CD8-positive, alpha-beta memory T cell (primary cell): ENCODE measurements at places on chromosomes 2 and 18. TPM values are rescaled to one million over a fixed set of nuclear protein-coding genes. Genes with fewer than 3 reads are reported as not detected.

The NDUFV2 gene
- total RNA-seq = 331 TPM

The SLC5A7 gene
- total RNA-seq = not detected

The EDAR gene
- 0.16 TPM for total RNA-seq

DNA sequence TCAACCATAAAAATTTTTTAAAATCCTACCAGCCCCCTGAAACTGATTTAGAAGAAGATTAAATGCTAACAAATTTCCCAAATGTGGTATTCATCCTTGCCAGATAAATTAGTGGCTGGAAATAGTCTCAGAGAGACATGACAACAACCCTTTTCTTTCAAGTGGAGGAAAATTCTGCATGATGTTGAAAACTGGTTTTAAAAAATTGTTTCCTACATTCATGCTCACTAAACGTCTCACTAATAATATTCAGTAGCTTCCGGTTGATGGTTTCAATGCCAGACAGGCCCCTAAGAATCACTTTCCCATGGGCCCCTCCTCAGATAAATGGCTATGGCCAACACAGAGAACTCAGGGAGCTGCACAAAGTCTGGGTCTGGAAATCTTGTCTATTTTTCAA, 43.2 kb downstream of the NCKAP5 start:
- H3K4me3 ChIP-seq = no peak overlapping the region
- no peak overlapping the region for H3K27ac ChIP-seq
- DNase-seq = no peak

GRCh38 chr2:240921995-240922244, 15.8 kb downstream of the CROCC2 start:
- no peak overlapping the region for H3K27ac ChIP-seq
- H3K4me3 ChIP-seq = no peak overlapping the region
- H3K36me3 ChIP-seq = no peaks in the 10 kb centered on the region
- H3K4me1 ChIP-seq = no peaks in the 10 kb centered on the region

DNA sequence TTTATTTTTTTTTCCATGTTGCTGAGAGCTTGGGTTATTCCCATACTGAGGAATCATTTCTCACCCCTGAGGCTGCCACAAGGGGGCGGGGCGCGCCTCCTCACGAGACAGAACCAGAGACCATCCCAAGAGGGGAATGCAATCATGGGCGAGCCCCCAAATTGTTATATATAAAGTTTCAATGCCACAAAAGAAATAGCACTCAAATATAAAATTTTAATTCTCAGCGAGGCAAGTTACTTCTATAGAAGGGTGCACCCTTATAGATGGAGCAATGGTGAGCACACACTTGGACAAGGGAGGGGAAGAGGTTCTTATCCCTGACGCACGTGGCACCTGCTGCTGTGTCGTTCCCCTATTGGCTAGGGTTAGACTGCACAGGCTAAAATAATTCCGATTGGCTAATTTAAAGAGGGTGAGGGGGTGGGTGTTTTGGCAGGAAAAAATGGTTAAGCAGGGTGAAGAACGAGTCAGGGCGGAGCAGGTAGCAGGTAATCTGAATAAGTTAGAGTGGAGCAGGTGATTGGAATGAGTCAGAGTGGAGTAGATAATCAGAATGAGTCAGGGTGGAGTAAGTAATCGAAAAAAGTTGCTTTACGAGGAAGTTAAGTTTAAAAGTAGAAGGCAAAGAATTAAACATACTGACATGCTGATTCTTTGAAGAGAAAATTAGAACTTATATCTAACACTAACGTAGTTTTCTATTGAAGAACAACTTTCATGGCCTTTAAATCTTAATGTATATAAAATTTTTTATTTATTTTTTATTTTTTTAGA, 177.5 kb downstream of the MTCL1 start:
- no peaks in the 10 kb centered on the region for H3K27me3 ChIP-seq
- no peak overlapping the region for H3K27ac ChIP-seq
- H3K36me3 ChIP-seq = no peaks in the 10 kb centered on the region

DNA sequence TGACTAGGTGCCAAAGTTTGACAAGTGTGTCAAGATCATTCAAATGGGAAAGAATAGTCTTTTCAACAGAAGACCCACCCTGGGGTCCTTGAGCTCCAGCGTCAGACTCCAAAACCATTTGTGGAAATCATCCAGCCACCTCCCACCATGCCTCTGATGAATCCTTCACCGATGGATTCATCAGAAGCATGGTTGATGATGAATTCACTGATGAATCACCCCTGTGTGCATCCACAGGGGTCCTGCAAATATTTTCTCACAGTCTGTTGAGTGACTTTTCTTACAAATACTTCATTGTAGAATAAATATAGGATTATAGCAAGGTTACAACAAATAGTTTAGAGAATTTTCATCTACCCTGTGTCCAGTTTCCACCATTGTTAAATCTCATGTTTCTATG, 4.3 kb downstream of the UGT1A9 start:
- H3K27ac ChIP-seq = no peak overlapping the region
- no peaks in the 10 kb centered on the region for H3K4me1 ChIP-seq
- no peaks in the 10 kb centered on the region for H3K36me3 ChIP-seq
- peaks cover 4% of the 10 kb centered on the region for H3K27me3 ChIP-seq
- H3K4me3 ChIP-seq = no peak overlapping the region

DNA sequence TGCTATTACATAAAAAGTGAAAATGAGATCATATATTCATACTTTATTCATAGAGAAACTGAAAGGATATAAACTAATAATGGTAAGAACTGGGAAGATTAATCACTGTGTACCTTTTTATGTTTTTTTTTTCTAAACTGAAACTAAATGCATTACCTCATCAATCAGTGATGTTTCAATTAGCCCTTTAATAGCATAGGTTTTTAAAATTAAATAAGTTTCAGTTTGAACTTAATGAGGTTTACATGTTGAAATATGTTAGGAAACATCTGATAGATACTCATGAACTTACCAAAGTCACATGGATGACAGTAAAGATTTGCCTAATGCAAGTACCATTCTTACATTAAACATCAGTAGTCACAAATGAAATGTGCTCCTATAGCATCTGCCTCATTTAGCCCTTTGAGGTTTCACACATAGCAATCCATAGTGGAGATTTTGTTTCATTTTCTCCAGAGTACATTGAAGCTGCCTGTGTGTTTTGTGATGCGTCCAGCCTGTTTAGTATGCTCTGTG, 8.9 kb downstream of the MAPRE2 start:
- H3K4me3 ChIP-seq = no peak overlapping the region
- no peaks in the 10 kb centered on the region for H3K36me3 ChIP-seq
- peaks cover 68% of the 10 kb centered on the region for H3K4me1 ChIP-seq
- H3K27ac ChIP-seq = no peak overlapping the region

DNA sequence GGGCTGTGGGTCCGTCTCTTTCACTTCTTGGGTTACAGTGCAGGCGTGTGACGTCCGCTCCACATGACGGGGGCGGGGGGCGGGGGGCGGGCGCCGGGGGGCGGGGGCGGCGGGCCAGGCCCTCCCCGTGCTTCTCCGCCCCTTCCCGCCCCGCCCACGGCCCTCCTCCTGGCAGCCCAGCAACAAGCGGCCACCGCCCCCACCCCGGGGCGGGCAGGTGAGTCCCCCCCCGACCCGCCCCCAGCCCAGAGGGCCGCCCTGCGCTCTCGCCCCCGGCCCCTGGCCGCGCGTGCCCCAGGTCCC, 3.6 kb downstream of the ZNF516 start:
- peaks cover 7% of the 10 kb centered on the region for H3K4me1 ChIP-seq
- peak; percentile 64 for DNase-seq
- H3K36me3 ChIP-seq = no peaks in the 10 kb centered on the region

DNA sequence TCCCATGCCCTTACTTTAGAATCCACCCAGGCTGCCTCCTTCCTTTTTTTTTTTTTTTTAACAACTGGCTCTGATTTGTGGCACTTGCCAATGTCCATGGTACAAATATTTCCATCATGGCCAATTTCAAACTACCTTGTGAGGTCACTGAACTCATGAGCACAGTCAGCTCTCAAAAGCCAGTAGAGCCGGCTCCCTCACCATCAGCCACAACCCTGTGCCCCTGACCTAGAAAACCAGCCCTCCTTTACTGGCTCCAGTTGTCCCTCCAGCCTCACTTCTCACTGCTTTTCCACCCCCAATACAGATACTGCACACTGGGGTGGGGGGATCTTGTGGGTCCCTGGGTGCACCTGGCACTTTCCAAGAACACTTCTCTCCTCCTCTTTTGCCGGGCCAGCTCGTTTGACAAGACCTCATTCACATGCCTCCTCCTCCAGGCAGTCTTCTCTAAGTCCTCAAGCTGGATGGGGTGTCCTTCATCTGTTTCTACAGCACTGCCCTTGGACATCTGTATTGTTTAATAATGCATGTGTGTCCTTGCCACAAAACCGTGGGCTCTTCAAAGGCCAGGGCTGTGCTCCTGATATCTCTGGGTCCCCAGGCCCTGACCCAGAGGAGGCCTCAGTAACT, 35.5 kb downstream of the SDC1 start:
- H3K4me1 ChIP-seq = no peaks in the 10 kb centered on the region
- DNase-seq = no peak
- H3K36me3 ChIP-seq = no peaks in the 10 kb centered on the region
- H3K27ac ChIP-seq = no peak overlapping the region
